ENCODE measurements at places on chromosomes 7 and 10.

GRCh38 chr7:105839266-105839665 is 37.1 kb downstream of the ATXN7L1 start:
- no peak for DNase-seq

DNA sequence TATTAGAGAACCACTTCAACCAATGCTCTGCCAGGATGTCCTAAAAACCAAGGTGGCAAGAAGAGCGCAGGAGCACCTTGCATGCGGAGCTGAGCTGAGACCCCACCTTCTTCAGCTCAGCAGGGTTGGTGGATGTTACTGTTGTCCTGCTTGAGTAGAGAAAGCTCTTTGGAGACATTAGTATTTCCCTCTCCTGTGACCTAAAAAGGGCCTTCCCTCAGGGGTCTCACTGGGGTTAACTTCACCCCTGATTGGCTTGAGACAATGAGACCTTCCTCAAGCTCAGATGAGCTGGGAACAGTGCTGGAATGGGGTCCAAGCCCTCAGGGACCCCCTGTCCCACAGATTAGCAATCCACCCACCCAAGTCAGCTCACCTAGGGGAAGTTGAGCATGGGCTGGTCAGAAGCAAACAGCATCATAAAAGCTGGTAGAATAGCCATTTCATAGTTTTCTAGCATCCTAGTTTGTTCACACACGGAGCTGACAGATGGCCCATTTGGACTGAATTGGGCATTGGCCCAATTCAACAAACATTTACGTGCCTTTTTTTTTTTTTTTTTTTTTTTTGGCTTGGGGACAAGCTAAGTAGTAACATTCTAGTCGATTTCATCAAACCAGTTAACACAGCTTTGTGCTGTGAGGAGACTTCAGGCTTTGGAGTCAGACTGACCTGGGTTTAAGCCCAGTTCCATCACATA is 100.6 kb upstream of the HABP2 start:
- DNase-seq: no peak

GRCh38 chr10:115052226-115052625 is 40.9 kb upstream of the ATRNL1 start:
- no peak for DNase-seq

GRCh38 chr10:60769406-60769805 is 8.9 kb upstream of the CDK1 start:
- DNase-seq: no peak

DNA sequence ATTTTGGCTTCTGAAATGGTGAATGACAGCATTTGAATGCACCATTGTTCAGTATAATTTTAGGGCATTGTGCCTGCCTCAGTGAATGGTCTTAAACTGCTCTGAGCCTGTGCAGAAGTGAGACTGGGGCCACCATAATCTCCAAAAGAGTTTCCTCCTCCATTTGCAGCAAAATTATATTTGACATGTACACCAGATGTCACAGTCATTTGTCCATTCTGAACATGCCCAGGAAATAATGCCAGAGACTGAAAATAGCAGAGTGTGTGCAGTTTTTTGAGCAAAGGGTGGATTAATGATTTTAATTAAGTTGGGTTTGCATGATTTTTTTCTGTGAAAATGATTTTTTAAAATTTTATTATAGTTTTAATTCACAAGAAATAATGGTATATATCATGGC is 26.4 kb upstream of the SLC35B4 start:
- DNase-seq: no peak

DNA sequence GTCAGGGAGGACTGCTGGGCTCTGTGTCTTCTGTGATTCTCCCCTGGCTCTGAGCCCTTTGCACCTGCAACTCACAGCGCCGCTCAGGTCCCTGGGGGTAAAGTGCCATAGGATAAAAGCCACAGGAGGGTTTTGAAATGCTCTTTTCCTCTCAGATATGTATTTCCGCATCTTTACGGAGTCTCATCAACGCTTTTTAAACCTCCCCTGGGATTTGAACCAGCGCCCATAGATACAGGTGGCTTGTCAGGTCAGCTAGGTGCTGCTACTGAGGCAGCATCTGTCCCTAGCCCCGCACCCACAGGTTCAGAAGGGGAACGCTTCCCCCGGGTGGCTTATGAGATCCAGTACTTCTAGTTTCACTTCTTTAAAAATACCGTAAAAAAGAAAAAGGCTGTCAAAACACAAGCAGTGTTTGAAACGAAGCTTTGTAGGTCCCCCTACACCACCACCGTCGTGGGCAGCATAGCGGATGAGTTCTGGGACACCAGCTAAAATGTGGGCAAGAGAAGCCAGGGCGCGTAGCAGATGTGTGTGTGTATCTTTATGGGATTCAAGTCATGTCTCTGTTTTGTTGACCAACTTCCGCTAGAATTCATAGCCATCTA is 173.5 kb downstream of the CUX1 start:
- DNase-seq: no peak

- DNase-seq: no peak
Measured at GRCh38 chr7:138891446-138891810, 89.8 kb downstream of the KIAA1549 start.

GRCh38 chr10:86681047-86681446 is 12.7 kb downstream of the LDB3 start:
- DNase-seq: no peak

- DNase-seq: no peak
Measured at GRCh38 chr7:142357953-142358520, 100.2 kb upstream of the PRSS58 start.

- DNase-seq: no peak
Measured at GRCh38 chr10:1213252-1214070, 157.3 kb downstream of the WDR37 start.

DNA sequence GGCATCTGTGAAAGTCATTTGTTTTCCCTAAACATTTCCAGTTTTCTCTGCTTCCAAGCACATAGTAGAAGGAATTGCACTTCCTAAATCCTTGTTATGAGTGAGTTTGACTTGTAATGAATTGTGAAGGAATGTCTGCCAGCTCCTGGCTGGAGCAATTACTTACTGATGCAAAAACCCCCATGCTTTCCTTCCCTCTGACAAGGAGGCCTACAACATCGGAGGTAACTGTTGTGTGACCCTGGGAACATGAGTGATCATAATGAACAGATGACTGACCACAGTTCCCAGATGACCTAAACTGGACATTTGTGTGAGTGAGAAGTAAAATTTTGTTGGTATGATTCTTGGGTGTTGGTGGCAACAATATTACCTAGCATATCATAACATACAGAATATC is 21.4 kb upstream of the CPVL start:
- DNase-seq: no peak

DNA sequence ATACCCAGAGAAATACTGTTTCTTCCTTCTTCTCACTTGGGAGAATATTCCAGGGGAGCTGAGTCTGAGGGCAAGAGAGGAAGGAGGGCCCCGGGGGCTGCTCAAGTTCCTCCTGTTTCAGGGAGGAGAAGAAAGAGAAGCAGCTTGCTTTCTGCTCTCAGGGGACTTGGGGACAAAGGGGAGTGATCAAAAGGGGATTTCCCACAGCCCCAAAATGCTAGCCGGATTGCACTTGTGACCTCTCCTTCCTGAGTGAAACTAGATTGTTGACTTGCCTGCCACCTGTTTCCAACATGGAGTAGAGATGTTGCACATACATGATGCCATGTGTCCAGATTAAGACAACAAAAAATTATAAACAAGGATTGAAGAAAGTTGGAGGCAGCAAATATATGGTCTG is 28.7 kb upstream of the PDCD4 start:
- no peak for DNase-seq

GRCh38 chr7:120460949-120461348 is 188.0 kb downstream of the KCND2 start:
- no peak for DNase-seq

DNA sequence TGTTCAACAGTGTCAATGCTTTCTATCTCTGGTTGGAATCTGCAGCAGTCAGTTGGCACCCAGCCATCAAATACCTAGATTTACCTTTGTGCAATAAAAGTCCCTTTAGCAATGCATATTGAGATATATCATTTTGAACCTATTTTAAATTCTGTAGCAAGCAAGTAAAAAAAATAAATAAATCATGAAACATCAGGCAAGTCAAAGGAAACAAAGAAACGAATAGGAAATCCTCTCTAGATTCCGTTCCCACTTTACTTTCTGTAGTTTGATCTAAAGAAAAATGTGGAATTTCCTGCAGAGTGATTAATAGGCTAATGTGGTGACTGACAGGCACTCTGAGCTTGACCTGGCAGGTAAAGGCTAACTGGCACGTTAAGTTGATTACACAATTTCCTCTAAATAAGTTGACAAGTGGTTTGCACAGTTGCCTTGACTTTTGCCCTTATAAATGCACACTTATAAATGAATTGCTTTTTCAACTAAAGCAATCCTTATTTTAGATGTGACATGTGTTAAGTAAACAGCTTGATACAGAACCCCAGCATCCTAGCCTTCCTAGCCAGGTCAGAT is 208.1 kb upstream of the TCF7L2 start:
- no peak for DNase-seq

GRCh38 chr7:32879460-32879859 is 12.1 kb downstream of the KBTBD2 start:
- no peak for DNase-seq

DNA sequence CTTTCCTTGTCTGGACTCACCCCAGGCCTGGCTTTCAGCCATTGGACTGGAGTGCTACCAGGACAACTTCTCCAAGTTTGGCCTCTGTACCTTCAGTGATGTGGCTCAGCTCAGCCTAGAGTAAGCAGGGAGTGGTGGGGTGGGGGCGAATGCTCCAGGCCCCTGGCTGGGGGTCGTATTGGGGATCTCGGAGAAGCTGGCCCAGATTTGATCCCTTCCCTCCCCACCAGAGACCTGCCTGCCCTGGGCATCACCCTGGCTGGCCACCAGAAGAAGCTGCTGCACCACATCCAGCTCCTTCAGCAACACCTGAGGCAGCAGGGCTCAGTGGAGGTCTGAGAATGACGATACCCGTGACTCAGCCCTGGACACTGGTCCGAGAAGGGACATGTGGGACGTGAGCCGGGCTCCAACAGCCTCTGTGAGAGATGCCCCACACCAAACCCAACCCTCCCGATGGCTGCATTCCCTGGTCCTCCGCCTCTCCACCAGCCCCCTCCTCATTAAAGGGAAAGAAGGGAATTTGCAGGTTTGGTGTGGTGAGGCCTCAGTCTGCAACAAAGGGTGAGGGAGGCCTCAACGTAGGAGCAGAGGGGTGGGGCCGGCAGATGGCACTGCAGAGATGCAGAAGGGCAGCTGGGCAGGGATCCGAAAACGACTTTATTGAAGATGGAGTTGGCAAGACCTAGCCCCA is 14.8 kb downstream of the TRPV6 start:
- no peak for DNase-seq

DNA sequence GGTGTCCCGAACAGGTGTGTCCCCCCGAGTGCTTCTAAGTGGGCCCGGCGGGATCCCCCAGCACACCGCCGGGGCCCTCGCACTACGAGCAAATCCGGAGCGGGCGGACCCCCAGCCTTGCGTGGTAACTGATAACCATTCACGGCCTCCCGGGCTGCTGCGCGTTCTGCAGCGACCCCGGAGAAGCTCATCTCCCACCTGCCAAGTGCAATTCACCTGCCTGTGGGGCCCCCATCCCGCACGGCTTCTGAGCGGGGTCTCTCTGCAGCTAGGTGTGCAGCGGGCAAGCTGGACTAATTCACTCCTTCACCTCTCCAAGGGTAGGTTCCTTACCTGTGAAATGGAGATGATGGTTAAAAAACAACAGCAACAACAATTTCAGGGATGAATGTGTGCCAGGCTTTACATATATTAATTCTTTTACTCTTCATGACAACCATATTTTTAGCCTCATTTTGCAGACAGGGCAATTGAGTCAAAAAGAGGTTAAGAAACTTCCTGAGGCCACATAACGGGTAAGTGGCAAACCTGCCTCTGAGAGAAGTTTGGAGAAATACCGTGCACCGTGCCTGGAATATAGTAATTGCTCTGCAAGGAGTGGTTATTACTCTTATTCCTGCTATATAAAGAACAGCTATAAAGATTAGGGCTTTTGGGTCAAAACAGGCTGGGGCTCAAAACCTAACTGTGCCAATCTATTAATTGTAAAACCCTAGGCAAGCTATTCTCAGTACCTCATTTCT is 652 bp upstream of the PODXL start:
- no peak for DNase-seq

- DNase-seq: no peak
Measured at GRCh38 chr10:79021331-79021907, 47.3 kb upstream of the ZMIZ1 start.

DNA sequence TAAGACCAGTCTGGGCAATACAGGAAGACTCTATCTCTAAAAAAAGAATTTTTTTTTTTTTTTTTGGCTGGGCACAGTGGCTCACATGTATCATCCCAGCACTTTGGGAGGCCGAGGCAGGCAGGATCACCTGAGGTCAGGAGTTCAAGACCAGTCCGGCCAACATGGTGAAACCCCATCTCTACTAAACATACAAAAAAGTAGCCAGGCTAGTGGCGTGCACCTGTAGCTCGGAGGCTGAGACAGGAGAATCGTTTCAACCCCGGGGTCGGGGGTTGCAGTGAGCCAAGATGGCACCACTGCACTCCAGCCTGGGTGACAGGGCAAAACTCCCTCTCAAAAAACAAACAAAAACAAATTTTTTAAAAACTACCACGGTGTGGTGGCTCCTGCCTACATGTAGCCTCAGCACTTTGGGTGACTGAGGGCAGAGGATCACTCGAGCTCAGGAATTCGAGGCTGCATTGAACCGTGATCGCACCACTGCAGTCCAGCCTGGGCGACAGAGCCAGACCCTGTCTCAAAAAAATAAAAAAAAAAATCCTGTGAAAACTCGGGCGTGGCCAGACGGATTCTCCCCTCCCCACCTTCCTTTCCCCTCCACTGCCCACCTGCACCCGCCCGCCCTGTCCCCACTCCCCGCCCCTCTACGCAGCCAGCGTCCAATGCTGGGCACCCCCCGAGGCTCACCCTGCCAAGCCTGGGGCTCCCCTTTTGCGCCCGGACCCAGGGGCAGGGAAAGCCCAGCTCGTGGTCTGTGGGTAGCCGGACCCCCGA is 745 bp upstream of the ORAI2 start:
- DNase-seq: no peak

- DNase-seq: no peak
Measured at GRCh38 chr10:46094931-46095750, 49.1 kb upstream of the MSMB start.

GRCh38 chr7:116630932-116631671 is 40.9 kb upstream of the MET start:
- DNase-seq: no peak

GRCh38 chr7:30453016-30453415 is 25.6 kb downstream of the NOD1 start:
- DNase-seq: no peak
